T follicular helper cell (primary cell): ENCODE measurements at places on chromosomes 7 and 10.

GRCh38 chr7:23431702-23432199, 38.5 kb downstream of the IGF2BP3 start:
- DNase-seq = no peak

- no peak for DNase-seq
Measured at GRCh38 chr7:101736084-101736483, 81.3 kb upstream of the CUX1 start.

GRCh38 chr7:70492625-70493024, 639.3 kb upstream of the GALNT17 start:
- no peak for DNase-seq

DNA sequence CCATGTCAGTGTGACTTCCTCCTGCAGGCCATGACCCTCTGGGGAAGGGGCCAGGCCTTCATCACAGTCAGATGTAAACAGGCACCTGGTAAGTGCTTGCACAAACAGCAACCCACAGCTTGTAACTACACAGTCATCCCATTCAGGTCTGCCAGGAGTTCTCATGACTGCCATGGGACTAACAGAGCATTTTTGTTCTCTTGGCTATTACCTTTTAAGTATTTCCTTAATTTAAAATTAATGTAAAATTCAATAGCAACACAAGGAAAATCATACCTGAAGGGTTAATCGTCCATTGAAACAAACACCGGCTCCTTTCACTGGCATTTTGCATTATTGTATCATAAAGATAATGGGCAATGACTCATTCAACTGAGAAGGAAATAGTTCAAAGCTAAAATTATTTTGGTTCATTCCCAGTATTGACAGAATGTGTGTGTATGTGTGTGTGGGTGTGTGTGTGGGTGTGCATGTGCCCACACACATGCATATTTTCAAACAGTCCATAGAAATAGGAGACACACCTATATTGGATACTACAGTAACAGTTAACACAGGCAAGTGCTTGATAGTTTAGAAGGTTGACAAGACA, 307.9 kb downstream of the WDR11 start:
- no peak for DNase-seq

DNA sequence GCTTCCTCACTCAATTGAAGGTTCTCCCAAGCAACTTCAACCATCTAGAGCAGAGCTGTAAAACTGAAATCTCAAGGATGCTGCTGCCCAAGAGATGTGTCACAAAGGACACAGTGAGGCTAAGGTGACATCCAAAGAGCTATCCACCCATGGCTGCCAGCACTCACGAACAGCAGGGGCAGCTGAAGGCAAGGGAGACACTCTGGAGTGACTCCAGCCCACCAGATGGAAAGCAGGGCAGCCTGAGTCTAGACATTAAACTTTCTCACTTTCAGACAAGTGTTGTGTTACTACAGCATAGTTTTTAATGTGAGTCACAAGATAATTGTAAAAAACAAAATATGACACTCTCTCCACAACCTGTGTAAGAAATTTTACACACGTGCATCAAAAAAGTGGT, 113.5 kb downstream of the LARP4B start:
- no peak for DNase-seq

DNA sequence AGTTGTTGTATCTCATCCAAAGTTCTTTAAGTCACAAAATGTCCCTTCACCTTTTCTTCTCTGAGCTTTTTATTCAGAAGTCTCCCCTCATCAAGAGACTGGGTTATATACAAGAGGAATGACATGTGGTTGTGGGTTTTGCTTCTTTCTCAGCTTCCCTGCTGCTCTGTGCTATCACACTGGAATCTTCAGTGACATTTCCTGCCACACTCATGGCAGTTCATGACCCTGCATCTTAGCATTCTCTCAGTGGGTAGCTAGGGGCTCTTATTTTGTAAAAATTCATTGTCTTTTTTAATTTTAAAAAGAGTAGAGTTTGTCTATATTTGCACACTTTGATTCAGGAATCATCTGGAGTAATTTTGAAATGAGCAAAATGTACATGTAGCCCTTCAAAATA, 236.9 kb upstream of the TMEM229A start:
- no peak for DNase-seq
